ENCODE measurements at places on chromosomes 16 and 17. TPM values are rescaled to one million over a fixed set of nuclear protein-coding genes. Genes with fewer than 3 reads are reported as not detected.

GRCh38 chr17:8187517-8188262 lies 2.3 kb downstream of the BORCS6 start:
- peaks cover 30% of the 10 kb centered on the region for H3K4me1 ChIP-seq
- no peaks in the 10 kb centered on the region for H3K27me3 ChIP-seq
- H3K27ac ChIP-seq, result peak overlapping the region; percentile 98
- peak overlapping the region; percentile 74 for H3K4me3 ChIP-seq

ZDHHC1 gene
- 3.5 TPM for total RNA-seq

- H3K4me3 ChIP-seq, result peak overlapping the region; percentile 38
- DNase-seq, result peak; percentile 57
- no peaks in the 10 kb centered on the region for H3K36me3 ChIP-seq
- H3K27me3 ChIP-seq, result no peaks in the 10 kb centered on the region
- peak overlapping the region; percentile 77 for H3K27ac ChIP-seq
Observed at GRCh38 chr17:35312790-35313711, 60.4 kb downstream of the SLFN11 start.

CPHXL2 gene
- total RNA-seq, result not detected

DNA sequence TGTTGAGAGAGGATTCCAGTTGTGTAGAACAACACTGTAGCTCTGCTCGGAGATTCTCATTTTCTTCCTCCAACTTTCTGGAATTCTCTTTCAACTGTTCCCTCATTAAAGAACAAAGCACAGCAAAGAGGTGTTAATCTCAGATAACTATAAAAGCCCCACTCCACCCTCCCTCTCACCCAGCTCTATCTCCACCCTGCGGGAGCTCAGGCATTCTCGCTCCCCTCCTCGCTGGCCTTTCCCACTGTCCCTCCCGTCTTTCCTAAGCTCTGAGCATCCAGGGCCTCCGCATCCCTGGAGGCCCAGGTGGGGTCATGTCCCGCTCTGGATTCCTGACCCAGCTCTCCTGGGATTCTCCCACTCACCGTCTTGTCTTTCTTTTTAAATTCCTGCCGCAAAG lies 35.1 kb downstream of the DHX38 start:
- DNase-seq, result no peak
- no peak overlapping the region for H3K27ac ChIP-seq
- no peaks in the 10 kb centered on the region for H3K36me3 ChIP-seq
- H3K4me3 ChIP-seq, result no peak overlapping the region
- no peaks in the 10 kb centered on the region for H3K4me1 ChIP-seq

NECAB2 gene
- total RNA-seq, result not detected

ABCC11 gene
- total RNA-seq, result not detected

SKAP1 gene
- total RNA-seq, result 17.3 TPM

VTN gene
- not detected for total RNA-seq

DNA sequence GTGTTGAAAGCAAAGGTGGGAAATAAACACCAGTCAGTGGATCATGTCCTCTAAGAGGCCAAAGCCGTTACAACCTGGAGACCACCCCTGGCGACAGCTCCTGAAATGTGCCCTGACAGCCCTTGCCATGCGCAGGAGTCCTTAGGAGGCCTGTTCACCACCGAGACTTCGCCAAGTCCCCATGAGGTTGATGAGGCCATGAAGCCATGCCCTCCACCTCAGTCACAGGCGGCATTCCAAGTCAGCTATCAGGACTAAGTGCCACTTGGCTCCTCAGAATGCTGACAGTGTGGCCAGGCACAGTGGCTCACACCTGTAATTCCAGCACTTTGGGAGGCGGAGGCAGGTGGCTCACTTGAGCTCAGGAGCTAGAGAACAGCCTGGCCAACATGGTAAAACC lies 27.1 kb downstream of the ADAM11 start:
- no peaks in the 10 kb centered on the region for H3K27me3 ChIP-seq
- H3K27ac ChIP-seq, result no peak overlapping the region
- DNase-seq, result peak; percentile 26
- H3K4me1 ChIP-seq, result no peaks in the 10 kb centered on the region

- no peaks in the 10 kb centered on the region for H3K27me3 ChIP-seq
- no peak overlapping the region for H3K4me3 ChIP-seq
- no peak for DNase-seq
Observed at GRCh38 chr16:50457423-50457822, 88.6 kb upstream of the BRD7 start.

DNA sequence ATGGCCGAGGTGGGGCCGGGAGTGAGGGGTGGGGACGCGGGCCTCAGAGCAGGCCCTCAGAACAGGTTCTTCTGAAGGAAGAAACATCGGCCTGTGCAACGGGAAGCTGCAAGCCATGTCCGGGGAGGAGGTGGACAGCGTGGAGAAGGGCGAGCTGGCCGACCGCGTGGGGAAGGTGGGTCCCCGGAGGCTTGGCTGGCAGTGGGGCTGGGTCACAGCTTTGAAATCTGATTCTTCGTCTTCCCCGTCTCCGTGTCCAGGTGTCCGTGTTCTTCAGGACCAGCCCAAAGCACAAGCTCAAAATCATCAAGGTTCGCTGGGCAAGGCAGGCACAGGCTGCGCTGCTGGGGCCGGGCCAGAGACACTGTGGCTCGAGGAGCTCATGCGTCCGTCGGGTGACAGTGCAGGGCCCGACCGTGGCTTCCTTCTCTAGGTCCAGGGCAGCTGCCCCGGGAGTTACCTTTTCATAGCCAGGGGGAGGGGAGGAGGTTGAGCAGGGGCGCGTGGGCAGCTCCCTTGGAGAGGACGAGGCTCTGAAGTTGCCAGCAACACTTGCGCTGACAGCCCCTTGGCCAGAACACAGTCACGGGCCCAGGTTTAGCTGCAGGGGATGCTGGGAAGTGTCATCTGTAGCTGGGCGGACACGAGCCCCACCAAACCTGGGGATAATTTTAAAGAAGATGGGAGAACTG lies 51.3 kb downstream of the MEAK7 start:
- no peak overlapping the region for H3K27ac ChIP-seq
- H3K36me3 ChIP-seq, result no peaks in the 10 kb centered on the region
- no peak for DNase-seq

DNA sequence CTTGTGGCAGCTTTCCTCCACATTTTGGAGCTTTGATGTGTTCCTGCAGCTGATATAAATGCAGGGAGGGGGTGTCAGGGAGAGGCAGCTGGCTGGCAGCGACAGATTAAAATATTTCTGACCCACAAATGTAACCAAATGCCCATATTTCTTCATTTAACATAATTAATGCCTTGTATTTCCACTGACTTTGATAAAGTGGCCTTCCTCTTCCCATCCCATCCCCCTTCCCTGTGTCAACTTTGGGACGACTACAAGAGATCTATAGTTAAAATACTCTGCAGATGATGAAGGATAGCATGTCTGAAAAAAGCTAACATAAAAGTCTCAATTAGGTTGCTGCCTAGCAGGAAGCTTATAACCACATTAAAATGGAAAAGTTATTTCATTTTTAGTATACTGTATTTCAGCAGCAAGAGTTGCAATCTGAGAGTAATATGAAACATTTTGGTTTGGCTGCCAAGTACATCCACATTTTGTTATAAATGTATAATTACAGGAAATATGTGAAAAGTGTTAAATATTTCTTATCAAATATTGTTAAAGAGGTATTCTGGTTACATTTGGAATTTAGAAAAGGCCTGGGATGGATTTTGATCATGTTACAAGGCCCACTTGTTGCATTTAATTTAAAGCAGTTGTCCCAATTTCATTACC lies 238.7 kb upstream of the TBX2 start:
- no peaks in the 10 kb centered on the region for H3K4me1 ChIP-seq
- H3K27me3 ChIP-seq, result no peaks in the 10 kb centered on the region
- H3K36me3 ChIP-seq, result no peaks in the 10 kb centered on the region
- DNase-seq, result no peak

- H3K4me1 ChIP-seq, result peaks cover 7% of the 10 kb centered on the region
- peak; percentile 69 for DNase-seq
- H3K27me3 ChIP-seq, result no peaks in the 10 kb centered on the region
- H3K4me3 ChIP-seq, result no peak overlapping the region
Observed at GRCh38 chr16:56871172-56871593, 6.2 kb downstream of the SLC12A3 start.

DNA sequence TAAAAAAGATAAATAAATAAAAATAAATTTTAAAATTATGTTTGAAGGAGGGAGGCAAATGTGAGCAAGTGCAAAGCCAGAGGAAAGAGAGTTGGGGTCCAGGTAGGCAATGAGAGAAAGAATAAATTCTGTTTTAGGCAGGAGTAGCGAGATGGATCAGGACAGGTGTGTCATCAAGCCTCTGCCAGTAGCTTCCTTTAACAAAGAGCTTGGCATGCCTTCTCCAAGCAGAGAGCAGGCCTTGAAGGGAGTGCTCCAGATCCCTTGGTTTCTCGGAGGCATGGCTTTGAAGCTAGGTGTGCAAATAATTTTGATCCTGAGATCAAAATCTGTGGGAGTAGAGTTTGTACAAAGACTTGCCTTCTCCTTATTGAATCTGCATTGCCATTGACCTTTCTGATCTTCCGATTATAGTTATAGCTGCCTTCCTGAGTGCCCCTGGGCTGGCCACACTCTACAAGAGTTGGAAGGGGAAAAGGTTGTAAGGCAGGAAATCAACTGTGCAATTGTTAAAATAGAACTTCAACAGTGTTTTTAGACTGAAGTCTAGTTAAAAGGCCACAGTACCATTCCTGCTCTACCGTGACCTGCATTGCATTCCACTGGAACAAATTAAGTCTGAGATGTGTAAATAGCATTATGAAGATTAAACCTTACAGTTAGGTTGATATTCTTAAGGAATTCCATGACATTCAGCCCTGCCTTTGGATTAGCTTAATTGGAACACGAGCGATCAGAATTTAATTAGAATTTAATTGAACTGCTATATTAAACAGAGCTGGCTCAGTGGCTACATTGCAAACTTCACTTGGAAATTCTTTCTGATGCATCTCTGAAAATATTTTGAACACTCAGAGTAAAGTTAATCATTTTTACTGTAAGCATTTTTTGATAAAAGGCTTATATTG lies 33.7 kb downstream of the IQCK start:
- H3K27ac ChIP-seq, result no peak overlapping the region
- no peak for DNase-seq
- no peak overlapping the region for H3K4me3 ChIP-seq
- no peaks in the 10 kb centered on the region for H3K27me3 ChIP-seq
- no peaks in the 10 kb centered on the region for H3K4me1 ChIP-seq
- no peaks in the 10 kb centered on the region for H3K36me3 ChIP-seq

DNA sequence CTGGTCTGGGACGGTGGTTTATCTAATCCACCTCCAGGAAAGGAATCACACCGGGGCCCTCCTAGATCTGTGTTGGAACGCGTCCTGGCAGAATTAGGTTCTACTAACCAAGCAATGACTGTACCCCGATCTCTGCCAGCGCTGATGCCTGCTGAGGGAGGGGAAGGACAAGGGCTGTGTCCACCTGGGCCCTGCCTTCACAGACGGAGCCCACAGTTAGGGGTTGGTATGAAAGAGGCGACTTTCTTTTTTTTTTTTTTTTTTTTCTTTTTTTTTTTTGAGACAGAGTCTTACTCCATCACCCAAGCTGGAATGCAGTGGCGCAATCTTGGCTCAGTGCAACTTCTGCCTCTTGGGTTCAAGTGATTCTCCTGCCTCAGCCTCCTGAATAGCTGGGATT lies 9.9 kb upstream of the KRT19 start:
- H3K27me3 ChIP-seq, result no peaks in the 10 kb centered on the region
- no peak overlapping the region for H3K27ac ChIP-seq
- H3K4me3 ChIP-seq, result no peak overlapping the region

SDK2 gene
- total RNA-seq, result 0.57 TPM

DNA sequence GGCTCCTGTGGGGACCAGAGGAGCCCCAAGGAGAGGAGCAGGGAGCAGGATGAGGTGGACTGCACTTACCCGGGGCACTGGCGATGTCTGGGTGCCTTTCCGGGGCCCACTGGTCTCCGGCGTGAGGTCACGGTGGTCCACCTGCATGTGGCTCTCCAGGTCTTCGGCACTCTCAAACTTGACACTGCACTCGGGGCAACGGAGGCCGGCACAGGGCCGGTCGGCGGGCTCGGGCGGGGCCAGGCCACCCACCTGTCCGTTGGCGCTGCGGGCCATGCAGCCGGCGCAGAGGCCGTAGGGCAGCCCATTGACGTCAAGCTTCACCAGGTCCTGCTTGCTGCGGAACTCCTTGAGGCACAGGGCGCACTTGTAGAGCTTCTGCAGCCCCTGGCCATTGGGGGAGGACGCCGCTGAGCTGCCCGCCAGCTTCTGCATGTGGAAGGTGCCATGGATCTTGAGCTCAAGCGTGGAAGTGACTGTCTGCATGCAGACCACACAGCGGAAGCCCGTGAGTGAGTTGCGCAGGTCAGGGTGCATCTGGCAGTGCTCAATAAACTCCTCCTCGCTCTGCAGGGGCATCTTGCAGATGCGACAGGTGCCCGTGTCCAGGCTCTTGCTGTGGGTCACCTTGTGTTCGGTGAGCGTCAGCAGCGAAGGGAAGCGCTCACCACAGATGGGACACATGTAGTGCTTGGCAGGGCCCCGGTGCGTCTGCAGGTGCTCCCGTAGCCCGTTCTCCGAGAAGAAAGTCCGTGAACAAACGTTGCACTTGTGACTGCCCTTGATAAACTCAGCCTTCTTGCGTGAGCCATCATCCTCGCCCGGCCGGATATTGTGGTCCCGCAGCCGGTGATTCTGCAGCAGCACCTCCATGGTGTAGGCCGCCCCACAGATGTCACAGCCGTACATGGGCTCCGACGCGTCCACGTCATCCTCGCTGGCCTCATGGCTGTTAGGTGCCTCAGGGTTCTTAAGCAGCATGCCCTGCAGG lies 220.0 kb downstream of the ZNF423 start:
- H3K4me1 ChIP-seq, result peaks cover 16% of the 10 kb centered on the region
- no peaks in the 10 kb centered on the region for H3K36me3 ChIP-seq
- H3K4me3 ChIP-seq, result no peak overlapping the region

- no peak overlapping the region for H3K4me3 ChIP-seq
- H3K27ac ChIP-seq, result no peak overlapping the region
- no peaks in the 10 kb centered on the region for H3K36me3 ChIP-seq
- no peaks in the 10 kb centered on the region for H3K4me1 ChIP-seq
- DNase-seq, result no peak
Observed at GRCh38 chr17:80499961-80500665, 23.7 kb upstream of the NPTX1 start.

GRCh38 chr17:35243561-35244340 lies 879 bp downstream of the SLFN5 start:
- peak overlapping the region; percentile 96 for H3K27ac ChIP-seq
- H3K36me3 ChIP-seq, result no peaks in the 10 kb centered on the region
- H3K4me3 ChIP-seq, result peak overlapping the region; percentile 69
- peak; percentile 79 for DNase-seq
- no peaks in the 10 kb centered on the region for H3K27me3 ChIP-seq

- H3K27ac ChIP-seq, result no peak overlapping the region
- H3K27me3 ChIP-seq, result peaks cover 15% of the 10 kb centered on the region
- no peak overlapping the region for H3K4me3 ChIP-seq
- no peaks in the 10 kb centered on the region for H3K36me3 ChIP-seq
Observed at GRCh38 chr17:44826123-44826790, 3.8 kb downstream of the GJC1 start.

GRCh38 chr16:69520800-69521602 lies 44.8 kb upstream of the NFAT5 start:
- H3K4me1 ChIP-seq, result no peaks in the 10 kb centered on the region
- no peaks in the 10 kb centered on the region for H3K27me3 ChIP-seq
- H3K27ac ChIP-seq, result no peak overlapping the region
- no peaks in the 10 kb centered on the region for H3K36me3 ChIP-seq
- DNase-seq, result peak; percentile 10

SYNRG gene
- total RNA-seq, result 46.8 TPM

All from Peyer's patch (tissue), 4 donors.